ENCODE measurements at places on chromosomes 11 and 22.

- DNase-seq, result no peak
Measured at GRCh38 chr11:11763796-11764422, 77.9 kb upstream of the USP47 start.

DNA sequence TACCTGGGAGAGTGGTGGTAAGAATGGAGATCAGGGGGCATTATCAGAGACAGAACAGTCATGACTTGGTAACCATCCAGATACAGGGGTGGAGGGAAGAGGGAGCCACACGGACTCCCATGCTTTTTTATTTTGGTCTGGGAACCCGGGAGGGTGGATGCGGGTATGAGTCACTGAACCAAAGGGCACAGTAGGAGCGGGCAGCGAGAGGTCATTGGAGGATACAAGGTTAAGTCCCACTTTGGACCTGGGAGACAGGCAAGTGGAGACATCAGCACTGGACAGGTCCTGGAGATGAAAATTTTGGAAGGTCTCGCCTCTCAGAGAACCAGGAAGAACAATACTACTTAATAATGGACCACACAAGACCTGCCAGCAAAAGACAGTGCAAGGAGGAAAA, 6.7 kb downstream of the HDHD5 start:
- DNase-seq, result no peak

DNA sequence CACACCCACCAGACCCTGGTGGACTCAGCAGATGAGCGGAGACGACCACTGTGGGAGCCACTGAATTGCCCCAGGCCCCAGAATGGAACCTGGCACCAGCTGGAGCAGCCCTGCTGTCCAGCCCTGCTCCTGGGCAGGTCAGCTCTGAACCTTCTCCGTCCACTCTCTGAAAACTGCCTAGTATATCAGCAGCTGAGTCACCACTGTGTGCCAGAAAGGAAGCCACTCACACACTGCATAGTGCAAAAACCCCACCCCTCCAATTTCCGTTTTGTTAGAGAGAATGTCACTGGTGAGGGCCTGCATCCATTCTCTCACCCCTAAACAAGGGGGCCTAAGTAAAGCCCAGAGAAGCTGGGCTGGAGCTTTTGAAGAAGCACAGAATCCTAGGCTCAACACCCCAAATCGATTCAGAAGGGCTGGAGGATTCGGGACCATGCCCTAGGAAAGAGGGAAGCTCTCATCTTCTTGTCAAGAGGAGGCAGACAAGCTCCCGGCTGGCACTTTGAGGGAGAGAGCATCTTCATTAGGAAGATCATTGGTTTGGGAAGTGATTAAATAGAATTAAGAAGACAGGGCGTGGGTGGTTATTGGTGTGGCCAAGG, 44.5 kb downstream of the GALNT18 start:
- no peak for DNase-seq

DNA sequence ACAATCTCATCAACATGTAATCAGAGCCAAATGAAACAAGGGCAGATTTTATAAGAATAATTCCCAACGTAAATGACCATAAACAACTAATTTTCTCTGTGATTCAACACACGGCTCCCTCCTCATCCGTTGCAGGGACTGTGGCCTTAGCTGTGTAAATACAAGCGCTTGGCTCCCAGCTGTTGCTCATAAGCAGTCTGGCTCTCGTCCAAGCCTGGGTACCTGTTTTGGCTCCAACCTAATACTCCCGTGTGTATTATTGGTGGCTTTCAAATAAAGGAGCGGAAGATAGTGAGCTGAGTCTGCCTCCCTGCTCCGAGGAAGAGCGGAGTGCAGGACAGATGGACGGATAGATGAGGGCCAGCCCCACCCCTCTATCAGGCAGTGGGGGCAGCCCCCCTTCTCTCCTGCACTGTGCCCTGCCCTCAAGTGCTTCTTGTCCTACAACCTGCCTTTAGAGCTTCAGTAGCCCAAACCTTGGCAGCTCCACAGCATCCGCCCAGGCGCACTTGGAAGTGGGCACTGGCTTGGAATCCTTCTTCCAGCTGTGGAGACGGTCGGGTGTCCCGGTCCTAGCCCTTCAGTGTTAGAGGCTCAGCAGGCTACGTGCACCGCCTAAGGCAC, 670.9 kb downstream of the BRD1 start:
- no peak for DNase-seq

- no peak for DNase-seq
Measured at GRCh38 chr11:116424615-116425261, 348.0 kb downstream of the BUD13 start.

DNA sequence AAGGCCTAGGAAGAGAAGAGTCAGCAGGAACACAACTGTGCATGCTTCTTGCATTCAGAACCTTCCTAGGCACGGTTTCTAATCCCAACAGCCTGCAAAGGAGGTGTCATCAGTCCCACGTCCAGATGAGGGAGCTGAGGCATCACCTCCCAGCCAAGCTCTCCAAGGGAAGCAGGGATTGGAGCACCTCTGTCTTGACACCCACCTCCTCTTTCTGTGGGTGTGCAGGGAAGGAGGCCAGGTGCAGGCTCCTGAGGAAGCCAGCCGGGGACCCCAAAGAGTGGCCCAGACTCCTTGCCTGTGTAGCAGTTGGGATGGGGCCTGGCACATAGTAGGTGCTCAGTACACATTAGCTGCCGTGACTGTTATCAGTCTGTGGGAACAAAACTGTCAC, 2.0 kb downstream of the PNPLA5 start:
- no peak for DNase-seq

DNA sequence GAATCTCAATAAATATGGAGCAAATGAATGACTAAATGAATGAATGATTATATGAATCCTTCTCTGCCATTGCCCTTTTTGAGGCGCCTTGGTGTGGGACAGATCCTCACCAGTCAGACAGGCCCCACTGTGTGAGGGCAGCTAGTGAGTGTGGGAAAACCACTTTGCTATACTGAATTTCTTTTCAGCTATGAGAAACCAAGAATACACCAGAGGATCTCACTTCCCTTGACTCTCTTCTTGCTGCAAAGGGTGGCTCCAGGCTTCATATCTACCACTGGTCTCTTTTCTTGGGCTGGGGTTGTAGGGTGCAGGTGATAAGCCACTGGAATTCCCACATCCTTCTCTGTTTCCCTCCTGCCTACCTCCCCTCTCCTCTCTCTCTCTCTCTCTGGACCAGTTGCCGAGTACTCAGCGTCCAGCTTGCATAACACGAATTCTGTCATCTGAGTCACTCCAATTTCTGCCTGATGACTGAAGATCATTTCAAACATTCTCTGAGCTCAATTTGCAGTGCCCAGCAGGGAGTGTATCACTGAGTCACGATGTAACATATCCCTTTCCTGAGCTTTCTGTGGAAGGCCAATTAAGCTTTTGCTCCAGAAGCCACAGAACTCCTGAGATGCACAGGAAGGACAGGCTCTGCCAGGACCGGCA, 304.3 kb upstream of the NCAM1 start:
- no peak for DNase-seq

DNA sequence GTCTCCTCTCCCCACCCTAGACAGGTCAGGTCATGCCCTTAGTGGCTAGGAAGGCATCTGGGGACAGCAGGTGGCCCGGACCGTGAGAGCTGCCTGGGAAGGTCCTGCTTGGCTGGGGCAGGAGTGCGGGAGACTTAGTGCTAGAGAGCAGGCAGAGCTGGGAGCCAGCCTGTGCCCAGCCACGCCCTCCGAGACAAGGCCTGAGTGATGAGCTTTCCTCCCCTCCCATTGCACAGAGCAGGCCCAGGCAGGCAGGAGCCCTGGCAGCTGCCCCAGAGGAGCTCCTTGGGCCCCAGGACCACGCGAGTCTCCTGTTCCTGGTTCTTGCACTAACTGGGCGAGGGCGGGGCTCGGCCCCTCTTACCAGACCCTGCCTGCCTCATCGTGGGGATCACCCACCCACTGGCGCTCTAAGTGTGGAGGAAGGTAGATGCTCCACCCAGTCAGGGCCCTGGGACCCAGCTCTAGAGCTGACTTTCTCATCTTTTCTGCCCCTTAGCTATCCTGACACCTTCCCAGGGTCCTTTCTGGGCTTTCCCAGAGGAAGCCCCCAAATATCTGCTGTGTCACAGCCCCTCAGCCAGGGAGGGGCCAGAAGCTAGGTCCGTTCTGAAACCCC, 44.9 kb downstream of the MACROD1 start:
- DNase-seq, result no peak

DNA sequence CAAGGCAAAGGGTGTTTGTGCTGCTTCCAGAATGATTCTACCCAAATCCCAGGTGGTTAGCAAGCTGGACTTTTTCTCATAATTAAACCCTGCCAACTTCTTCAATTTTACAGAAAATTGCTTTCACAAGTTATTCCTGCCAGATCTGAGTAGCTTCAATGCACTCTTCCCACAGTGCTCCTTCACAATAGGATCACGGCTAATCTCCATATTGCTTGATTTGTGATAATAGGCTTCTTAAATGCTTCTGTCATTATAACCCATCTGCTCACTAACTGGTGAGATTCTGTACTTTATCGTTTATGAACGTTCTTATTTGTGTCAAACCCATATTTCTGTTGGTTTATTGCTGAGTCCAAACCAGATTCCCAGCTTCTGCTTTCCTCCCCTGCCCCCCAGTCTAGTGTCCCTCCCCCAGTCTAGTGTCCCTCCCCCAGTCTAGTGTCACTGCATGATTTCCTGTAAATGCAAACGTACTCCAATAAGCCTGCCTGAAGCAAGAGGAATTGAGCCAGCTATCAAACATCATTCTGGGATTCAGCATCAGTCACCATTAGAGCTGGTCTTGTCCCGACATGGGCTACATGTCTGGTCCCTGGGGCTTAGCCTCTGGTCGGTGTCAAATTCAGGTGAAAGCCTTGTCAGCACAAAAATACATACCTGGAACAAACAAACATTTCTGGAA, 14.0 kb downstream of the MMP3 start:
- no peak for DNase-seq

DNA sequence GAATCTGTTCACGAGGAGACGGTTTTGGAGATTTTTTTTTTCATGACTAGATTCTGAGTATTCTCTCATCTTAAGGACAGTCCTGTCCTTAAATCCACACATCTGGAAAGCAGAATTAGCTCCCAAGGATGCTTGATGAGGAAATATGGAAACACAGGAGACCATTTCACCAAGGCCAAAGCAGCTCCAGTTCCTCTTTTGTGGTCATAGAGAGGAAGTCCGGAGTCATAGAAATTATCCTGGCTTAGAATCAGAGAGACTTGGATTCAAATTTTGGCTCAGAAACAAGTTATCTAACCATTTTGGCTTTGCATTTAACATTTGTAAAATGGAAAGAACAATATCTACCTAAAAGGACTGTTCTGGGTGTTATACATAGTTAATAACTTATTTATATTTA, 7.3 kb upstream of the TEAD1 start:
- no peak for DNase-seq

DNA sequence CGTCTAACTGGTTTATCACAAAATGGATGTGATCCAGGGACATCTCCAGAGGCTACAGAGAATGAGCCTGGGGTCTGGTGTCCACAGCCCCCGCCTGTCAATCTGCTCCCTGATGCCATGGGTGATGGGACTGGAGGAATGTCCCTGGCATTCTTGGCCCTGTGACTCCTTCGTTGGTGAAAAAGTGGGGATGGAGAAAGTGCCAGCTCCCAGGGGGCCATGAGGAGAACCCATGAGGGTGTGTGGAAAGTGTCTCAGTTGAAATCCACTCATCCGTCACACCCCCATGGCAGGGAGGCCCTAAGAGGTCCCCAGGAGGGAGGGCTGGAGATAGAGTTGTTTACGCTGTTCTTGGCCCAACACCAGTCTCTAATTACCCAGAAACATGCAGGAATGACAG, 322.0 kb downstream of the CTTN start:
- no peak for DNase-seq

- no peak for DNase-seq
Measured at GRCh38 chr11:116176484-116177005, 596.2 kb downstream of the BUD13 start.
